ENCODE measurements at places on chromosomes 1 and 21.

DNA sequence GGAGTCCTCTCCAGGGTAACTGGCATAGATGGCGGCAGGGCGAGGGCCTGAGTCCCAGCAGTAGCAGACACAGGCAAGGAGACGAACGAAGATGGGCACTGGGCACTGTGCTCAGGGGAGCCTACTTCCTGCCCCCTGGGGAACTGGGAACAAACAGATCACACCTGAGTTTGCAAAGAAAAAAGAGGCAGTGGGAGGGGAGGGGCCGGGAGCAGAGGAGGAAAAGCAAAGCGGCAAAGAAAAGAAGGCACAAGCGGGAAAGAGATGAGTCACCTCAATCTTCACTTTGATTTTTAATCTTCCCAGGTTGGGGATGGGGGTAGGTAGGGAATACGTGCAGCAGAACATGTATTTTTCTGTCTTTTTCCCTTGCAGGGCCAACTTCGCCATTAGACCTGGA, 44.0 kb downstream of the ZSCAN20 start:
- no peak for DNase-seq

DNA sequence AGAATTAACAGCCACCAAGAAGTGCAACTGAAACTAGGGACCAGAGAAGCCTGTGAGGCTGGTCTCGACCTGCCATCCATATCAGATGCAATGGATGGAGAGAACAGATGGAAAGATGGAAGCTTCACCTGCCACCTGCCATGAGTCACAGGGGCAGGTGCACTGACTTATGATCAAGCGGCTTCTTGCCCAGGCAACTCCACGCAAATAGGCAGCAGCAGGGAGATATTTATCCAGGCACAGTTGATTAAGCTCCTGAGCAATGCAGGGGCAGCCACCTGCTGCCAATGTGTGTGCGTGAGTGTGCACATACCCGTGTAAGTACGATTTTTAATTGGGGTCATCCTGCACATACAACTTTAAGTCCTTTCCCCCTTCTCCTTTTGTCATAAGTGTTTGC, 174.2 kb downstream of the PTPRU start:
- DNase-seq, result no peak

DNA sequence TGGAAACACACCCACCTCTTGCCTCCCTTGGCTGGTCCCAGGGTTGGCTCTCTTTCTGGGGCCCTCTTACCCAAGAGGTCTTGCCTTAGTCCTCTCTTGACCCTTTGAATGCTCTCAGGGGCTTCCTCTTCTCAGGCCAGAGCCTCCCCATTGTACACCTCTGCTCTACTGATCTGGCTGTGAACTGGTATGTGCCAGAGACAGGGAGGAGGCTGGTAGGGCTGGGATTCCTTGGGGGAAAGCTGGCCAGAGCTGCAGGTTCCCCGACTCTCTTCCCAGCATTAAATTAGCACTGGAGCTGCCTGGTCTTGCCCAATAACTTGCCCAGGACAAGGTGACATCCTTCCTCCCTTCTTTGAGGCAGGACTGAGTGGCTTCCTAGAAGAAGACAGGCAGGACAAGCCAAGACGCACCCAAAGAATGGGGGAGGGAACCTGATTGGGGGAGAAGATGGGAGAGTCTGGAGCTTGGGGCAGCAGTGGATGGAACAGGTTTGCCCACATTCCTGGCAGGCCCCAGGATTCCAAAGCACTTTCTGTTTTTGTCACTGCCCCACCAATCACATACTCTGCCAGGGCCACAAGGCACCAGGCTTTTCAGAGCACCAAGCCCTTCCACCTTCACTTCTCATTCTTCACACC, 37.2 kb upstream of the CITED4 start:
- no peak for DNase-seq

DNA sequence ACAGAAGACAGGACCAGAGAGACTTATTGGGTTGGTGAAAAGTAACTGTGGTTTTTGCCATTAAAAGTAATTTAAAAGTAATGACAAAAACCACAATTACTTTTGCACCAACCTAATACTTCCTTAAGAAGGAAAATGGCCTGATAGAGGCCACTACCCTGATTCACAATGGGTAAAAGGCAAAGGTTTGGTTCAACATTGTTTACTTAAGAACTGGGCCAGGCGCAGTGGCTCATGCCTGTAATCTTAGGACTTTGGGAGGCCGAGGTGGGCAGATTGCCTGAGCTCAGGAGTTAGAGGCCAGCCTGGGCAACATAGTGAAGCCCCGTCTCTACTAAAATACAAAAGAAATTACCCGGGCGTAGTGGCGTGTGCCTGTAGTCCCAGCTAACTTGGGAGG, 48.2 kb upstream of the RCOR3 start:
- no peak for DNase-seq

- no peak for DNase-seq
Observed at GRCh38 chr1:101299141-101299540, 62.3 kb downstream of the S1PR1 start.
